SHP77 treated with DMSO at 0.1 percent for 48 hours (cell line): ENCODE measurements at places on chromosomes 12 and 14.
A peak's percentile ranks its signal among the peaks of the same experiment; 100 is the strongest.

DNA sequence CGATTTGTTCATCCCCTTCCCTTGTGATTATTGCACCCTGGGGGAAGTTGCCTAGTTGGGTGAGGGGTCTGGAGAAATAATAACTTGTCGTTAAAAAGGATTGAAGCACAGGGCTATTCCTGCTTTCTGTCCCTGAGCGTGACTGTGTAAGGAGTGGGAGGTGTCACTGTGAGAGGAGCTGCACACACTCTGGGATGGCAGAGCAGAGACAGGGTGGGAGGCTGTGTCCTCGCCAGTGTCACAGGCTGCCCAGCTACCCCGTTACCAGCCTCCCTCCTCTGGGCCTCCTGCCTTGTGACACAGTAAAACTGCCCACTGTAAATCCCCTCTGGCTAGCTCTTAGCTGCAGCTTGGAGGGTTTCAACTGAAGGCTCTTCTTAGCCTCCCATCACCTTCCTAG, 460.6 kb downstream of the AACS start:
- no peak for DNase-seq

- no peak for DNase-seq
Observed at GRCh38 chr12:116962197-116962596, 51.4 kb downstream of the FBXW8 start.

DNA sequence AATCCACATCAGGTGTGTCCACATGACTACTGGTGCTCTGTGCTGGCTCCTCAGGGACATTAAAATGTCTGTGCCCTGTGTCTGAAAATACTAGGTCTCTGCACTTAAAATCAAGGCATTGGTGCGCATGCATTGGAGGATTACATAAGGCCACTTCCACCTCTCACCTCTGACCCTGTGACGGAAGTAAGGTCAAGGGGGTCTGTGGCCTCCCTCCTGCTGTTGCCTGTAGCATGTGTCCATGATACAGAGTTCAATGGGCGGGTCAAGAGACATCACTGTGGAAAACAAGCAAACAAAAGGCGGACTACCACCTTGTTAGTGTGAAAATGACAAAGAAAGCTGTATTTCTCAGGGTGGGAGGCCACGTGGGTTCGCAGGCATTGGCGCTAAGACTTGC, 208.6 kb upstream of the PWP1 start:
- DNase-seq: no peak

- DNase-seq: no peak
Observed at GRCh38 chr12:614411-614970, 48.8 kb downstream of the NINJ2 start.

DNA sequence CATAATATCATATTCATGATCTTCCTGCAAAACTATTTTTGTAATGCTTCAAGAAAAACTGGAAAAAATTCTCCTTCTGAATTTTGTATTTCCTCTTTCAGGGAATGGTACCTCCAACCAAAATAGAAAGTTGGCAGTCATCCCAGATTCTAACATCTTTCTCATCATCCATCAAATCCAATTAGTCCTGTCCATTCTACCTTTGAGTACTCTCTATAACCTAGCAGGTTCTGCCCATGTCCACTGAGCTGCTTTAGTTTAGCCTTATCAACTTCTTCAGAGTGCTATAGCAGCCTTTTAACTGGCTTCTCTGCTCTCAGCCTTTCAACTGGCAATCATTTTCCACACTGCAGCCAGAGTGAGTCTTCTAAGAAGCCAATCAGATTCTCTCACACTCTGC, 236.2 kb downstream of the AKAP6 start:
- peak; percentile 28 for DNase-seq

DNA sequence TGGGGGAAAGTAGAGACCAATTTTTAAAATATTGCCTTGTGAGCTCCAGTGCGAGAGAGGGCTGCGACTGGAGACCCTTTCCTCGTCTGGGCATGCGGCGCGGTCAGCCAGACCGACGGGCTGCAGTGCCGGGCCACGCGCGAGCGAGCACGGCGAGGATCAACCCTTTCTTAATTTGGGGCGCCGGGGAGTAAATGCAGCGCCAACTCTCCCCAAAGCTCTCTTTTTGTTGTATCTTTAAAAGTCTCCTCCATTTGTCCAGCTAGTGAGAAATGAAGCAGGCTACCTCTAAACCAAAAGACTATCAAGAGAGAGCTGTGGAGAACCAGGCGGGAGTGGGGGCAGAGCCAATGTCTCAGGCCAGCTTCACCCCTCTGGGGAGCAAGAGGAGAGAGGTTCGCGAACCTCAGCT, 1.4 kb downstream of the SIX1 start:
- DNase-seq: no peak

DNA sequence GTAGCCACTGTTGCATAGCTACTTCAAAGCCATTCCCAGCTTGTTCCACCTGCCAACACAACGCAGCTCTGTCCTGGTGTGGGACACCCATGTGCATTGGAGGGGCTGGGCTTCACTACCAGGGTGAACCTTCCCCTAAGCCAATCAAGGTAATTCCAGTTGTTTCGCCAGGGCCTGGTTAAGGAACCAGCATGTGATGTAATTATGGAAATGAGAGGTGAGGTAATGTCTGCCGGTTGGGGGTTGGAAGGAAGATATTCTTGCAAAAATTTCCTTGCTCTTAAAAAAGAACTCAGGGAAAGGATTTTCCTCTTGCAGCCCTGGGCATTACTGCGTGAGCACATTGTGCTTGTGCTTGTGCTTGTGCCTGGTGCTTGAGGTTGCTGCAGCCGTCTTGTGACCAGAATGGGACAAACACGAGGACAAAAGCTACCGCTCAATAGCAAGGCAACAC, 14.9 kb downstream of the TUBA1C start:
- no peak for DNase-seq

DNA sequence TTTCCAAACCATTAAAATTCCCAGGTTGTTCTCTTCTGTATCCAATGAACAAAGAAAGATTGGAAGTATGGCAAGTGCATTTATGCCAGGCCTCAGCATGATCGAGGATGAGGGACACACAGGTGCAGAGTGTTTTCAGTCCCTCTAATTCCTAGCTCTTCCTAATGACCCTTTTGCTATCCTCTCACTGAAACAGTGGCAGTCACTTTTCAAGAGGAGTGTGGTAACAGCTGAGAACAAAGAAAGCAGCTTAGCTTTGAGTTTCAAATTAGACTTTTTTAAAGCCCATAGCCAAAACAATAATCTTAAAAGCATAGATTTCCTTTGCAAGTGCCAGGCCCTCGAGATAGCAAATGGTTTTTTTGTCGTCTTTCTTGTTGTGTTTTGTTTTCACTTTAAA, 110.8 kb downstream of the KCNH5 start:
- no peak for DNase-seq

GRCh38 chr12:28767836-28768348, 381.2 kb upstream of the FAR2 start:
- DNase-seq: no peak

DNA sequence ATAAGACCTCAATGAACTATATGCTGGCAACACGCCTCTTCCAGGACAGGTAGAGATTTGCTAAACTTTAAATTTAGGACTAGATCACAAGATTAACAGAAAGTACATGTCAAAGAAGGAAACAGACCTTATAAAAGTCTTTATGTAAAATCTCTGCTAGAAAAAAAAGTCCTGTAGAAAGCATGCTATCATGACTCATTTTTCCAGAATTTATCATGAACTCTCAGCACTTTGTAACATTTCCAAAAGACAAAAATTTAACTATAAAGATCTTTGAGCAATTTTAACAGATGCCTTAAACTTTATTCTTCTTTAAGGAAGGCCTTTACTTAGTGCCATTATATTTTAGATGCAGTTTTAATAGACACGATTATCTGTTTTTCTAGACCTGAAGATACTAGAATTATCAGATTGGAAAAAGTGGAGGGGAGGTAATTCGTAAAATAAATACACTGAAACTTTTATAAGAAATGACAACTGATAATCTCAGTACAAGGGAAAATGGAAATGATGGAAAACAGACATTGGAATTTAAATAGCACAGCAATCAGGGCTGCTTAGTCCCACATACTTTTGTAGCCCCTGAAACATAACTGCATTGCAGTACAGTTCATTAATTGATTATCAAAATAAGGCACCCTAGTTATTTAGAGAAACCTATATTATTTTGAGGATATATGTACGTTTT, 92.0 kb downstream of the TTLL5 start:
- DNase-seq: no peak

GRCh38 chr12:20105943-20106342, 262.4 kb upstream of the PDE3A start:
- no peak for DNase-seq

- no peak for DNase-seq
Observed at GRCh38 chr12:46300910-46301309, 32.1 kb upstream of the SLC38A1 start.

DNA sequence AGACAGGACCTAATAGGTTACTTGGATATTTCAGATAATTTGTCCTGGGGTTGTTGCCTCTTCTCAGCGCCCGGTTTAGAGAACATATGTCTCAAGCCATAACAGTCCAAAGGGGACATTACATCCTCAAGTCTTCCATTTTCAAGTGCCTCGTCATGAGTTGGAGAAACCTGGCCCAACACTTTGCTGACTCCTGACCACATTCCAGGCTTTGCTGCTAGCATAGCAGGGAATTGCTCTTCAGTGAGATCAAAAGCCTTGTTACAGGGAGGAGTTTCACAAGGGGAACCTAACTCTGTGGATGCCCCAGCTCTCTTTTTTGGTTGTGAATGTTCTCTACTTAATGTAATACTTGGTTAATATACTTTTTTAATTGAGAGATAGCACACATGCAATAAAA, 8.2 kb upstream of the MMP19 start:
- no peak for DNase-seq

GRCh38 chr14:94936401-94936892, 166.5 kb upstream of the GSC start:
- DNase-seq: no peak

DNA sequence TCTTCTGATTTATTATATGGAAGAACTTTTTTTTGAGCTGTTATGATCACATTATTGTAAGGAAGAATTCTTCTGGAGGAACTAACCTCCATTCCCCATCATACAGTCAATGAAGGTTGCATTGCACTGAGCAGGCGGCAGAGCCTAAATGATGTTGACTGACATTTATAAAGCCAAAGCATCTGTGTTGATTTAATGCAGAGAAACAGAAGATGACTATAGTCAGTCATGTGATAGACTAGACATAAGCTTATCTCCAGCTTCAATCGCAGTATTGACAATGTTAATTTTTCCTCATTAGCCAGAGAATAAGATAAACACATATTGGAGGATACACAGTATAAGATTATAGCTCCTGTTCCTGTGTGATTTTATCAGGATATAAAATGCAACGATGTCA, 82.0 kb downstream of the PRICKLE1 start:
- no peak for DNase-seq

GRCh38 chr14:58878439-58879139, 240.8 kb downstream of the DACT1 start:
- DNase-seq: no peak

DNA sequence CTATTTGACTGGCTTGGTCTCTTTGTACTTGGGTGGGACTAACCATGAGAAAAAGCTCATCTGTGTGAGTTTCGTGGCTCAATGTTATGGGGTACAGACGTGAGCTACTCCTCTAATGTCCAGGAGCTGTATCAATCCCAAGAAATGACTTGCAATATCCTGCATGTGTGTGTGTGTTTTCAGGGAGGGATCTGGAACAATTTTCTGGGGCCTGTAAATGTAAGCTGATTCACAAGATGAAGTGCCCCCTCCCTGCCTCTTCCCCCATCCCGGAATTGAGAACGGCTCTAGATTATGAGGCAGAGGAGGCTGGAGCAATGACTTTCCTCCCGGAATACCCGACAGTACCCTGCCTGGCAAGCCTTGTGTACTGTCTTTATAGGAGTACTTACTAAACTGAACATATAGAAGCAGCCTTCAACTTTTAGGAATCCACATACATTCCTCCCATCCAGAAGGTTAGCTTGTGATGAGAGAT, 53.9 kb downstream of the TMX1 start:
- no peak for DNase-seq

- no peak for DNase-seq
Observed at GRCh38 chr12:111368291-111368787, 556 bp downstream of the PHETA1 start.

- DNase-seq: no peak
Observed at GRCh38 chr12:28253161-28253641, 62.9 kb downstream of the CCDC91 start.

DNA sequence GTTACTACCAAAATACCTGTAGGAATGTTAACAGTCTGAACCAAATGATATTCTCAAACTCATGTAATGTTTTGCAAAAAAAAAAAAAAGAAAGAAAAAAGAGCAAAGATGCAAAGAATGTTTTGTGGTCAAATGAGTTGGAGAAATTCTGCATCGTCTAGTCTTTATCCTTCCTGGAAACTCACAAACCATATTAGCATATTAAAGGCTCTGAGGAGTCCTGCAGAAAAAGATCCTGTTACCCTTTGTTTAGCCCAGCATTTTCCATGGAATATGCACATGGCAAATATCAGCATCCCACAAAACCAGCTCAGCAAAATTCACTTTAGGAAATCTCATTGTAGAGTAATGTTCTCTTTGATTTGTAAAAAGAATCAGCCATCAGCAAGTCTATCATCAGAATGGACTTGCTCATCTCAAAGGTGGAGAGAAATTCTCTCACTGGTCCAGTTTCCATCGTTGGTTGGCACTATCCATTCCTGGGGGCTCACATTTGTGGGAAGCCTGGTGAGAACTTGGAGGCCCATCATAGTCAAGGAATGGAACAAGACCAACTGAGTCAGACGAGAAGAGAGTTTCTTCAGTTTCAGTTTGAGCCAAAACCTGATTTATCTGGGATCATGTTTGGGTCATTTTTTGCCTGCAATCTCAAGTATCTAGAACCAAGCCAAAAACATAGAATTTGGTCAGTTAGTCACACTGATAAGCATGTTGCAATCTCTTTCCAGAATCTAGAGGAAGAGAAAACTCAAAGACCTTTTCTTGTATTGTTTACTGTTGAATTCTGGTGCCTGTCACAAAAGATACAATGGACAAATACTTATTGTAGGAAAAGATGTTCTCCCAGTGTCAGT, 129.8 kb downstream of the TBX5 start:
- no peak for DNase-seq

GRCh38 chr14:69683971-69684370, 72.6 kb downstream of the SUSD6 start:
- no peak for DNase-seq

- DNase-seq: no peak
Observed at GRCh38 chr12:11780521-11781101, 131.1 kb downstream of the ETV6 start.

DNA sequence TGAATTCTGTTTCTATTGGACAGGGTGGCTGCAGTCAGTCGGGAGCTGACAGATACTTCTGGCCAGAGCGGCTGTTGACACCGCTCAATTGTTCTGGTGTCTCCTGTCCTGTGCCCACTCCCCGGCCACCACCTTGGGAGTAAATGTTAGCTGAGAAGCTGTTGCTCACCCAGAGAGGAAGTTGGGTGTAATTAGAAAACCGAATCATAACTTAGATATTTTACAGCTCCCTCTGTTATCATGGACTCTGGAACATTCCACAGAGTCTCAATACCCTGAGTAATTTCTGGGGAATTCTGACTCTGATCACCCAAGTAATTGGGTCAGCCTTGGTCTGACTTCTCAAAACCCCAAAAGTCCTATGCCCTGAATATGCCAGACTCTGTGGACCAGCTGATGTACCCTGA, 58.3 kb upstream of the RFLNA start:
- DNase-seq: no peak

- no peak for DNase-seq
Observed at GRCh38 chr12:3201339-3202051, 124.3 kb downstream of the TSPAN9 start.
